ENCODE measurements at places on chromosomes 6 and 20. TPM values are rescaled to one million over a fixed set of nuclear protein-coding genes. Genes with fewer than 3 reads are reported as not detected.

XKR7 gene
- total RNA-seq, result 0.37 TPM

DNA sequence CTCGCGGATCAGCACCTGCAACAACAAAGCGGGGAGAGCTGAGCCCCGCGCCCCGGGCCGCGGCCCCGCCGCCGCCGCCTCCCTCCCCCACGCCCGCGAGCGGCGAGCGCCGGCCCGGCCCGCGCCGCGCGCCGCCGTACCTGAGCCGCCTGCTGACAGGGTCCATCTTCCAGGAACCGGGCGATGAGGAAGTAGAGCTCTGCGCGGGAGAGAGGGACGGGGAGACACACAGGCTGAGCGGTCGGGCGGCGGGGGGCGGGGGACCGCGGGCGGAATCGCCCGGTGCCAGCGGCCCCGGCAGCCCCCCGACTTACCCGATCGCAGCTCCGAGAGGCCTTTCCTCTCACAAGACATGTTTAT lies 359 bp downstream of the PHIP start:
- H3K27me3 ChIP-seq, result no peaks in the 10 kb centered on the region
- H3K4me3 ChIP-seq, result peak overlapping the region; percentile 90
- H3K27ac ChIP-seq, result peak overlapping the region; percentile 100
- DNase-seq, result peak; percentile 74
- peaks cover 15% of the 10 kb centered on the region for H3K4me1 ChIP-seq
- H3K36me3 ChIP-seq, result no peaks in the 10 kb centered on the region

DNA sequence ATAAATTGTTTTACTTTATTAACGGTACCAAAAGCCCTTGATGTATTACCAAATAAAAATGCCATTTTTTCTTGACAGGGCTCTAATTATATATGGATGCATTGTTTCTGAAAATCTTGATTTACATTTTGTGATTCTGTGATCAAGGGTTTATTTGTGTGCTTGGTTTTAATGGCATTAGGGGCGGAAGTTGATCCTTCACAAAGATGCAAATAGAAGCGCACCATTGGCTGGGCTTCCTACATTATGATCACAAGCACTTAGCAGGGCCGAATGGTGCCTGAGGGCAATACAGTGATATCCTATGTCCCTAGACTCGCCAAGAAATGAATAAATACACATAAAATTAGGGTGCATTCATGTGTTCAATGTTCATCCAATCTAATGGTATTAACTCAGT lies 172.9 kb upstream of the UST start:
- DNase-seq, result no peak
- H3K27ac ChIP-seq, result no peak overlapping the region
- H3K27me3 ChIP-seq, result no peaks in the 10 kb centered on the region
- no peaks in the 10 kb centered on the region for H3K4me1 ChIP-seq
- H3K36me3 ChIP-seq, result no peaks in the 10 kb centered on the region

- no peak overlapping the region for H3K4me3 ChIP-seq
- no peaks in the 10 kb centered on the region for H3K36me3 ChIP-seq
- no peak overlapping the region for H3K27ac ChIP-seq
- DNase-seq, result no peak
These were observed 21.4 kb upstream of the RBBP8NL start for GRCh38 chr20:62448788-62449187.

APOM gene
- 10.4 TPM for total RNA-seq

DNA sequence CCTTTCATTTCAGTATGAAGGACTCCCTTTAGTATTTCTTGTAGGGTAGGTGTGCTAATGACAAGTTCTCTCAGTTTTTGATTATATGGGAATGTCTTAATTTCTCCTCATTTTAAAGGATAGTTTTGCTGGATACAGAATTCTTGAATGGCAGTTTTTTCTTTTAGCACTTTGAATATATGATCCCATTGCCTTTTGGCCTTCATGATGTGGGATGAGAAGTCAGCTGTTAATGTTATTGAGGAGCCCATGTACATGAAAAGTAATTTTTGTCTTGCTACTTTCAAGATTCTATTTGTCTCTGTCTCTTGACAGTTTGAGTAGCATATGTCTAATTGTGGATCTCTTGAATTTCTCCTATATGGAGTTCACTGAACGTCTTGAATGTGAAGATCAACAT lies 30.9 kb downstream of the RSPH3 start:
- H3K27ac ChIP-seq, result no peak overlapping the region
- peaks cover 6% of the 10 kb centered on the region for H3K36me3 ChIP-seq
- H3K4me1 ChIP-seq, result no peaks in the 10 kb centered on the region
- DNase-seq, result no peak
- H3K4me3 ChIP-seq, result no peak overlapping the region
